Fibroblast of upper back skin (primary cell): ENCODE measurements at places on chromosomes 4 and X.
A peak's percentile ranks its signal among the peaks of the same experiment; 100 is the strongest.

GRCh38 chr4:30245140-30245539 is 475.0 kb upstream of the PCDH7 start:
- no peak for DNase-seq

DNA sequence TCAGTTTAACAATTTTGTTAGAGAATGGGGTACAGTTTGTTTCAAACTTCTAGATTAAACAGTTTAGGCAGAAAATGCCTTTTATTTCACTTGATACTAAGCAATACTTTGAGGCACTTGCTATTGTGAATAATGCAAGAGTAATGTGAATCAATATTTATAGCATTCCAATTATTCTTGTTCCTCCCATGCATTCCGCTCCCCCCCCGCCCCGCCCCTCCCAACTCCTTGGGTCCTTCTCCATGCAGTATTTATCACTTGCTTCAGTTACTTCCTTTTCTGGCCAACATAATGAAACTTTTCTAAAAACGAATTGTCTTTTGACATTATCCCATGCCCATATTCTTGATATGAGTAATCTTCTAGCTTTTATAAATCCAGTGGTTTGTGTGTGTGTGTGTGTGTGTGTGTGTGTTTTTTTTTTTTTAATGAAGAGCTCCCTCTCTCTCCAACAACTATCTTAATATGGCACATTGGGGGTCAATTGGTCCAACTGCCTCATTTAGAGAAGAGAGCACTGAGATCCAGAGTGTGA is 1.6 kb downstream of the BANK1 start:
- peak; percentile 47 for DNase-seq

DNA sequence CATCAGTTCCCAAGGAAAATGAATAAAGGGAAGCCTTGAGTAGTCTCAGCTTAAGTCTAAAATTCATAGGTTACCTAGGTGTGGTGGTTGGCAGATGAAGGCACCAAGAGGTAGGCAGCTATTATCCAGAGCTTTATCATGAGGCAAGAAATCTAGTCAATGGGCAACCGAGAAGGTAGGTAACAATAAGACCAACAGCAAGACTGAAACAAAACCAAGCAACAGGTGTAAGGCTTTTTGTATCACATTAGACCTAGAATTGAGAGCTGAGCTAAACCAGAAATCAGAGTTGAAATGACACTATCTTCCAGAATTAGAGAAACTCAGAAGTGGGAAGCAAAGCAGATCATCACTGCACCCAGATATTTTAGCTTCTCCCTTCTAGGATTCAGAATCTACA is 117.1 kb downstream of the CAMK2D start:
- no peak for DNase-seq

DNA sequence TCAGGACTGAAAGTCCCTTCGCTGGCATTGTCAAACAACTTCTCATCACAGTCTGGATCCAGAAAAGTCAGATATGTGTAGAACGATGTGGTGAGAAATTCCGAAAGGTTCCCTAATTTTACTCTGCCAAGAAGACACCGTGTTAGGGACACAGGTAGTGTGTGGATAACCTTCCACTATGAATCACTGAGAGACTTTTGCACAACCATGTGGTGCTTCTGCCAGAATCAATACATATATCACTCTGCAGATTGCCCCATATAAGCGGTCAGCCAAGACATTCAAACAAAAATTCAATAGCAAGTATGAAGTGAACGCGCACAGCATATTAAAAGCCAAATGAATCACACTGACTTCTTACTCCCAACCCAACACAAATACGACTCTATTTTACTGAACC is 63.8 kb downstream of the PHKA2 start:
- DNase-seq, result no peak

- DNase-seq, result no peak
These were observed 25.8 kb upstream of the RPL39 start for GRCh38 chrX:119817130-119817690.

DNA sequence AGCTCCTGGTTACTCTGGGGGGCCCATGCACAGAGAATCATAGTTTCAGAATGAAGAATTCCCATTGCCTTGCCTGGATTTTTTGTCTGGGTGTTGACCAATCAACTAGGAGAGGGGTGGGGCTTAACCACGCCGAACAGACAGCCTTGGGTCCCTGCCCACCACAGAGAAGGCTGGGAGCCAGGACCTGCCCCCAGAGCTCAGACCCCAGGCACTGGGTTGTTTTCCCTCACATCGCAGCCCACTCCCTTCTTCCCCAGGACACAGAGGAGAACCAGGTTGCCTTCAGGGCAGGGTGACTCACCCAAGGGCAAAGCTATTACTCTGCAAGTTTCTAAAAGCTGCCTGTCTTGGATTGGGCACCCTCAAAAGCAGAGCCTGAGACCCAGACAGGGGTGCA is 23.3 kb upstream of the CRMP1 start:
- no peak for DNase-seq

DNA sequence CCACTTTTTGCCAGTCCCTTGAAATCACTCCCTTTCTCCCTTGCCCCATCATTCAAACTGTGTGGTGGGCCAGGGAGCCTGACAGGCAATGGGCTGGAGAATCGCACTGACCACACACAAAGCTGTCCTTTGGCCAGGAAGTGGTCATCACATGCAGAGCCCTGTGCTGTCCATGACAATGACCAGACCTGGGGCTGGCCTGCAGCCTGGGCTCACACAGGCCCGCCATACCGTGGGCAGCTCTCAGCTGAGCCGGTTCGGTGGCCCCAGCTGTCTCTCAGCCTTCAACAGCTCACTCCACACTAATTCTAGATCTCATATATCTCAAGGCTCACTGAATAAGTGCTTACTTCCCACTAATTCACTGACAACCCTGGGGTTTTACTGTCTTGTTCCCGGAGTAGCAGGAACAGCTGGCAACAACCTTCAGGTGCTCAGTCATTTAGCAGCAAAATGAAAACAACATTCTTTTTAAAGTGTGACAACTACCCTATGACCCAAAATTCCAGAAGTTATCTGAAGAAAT is 48.0 kb downstream of the USP46 start:
- DNase-seq, result no peak

GRCh38 chr4:130031858-130032257 is 935.9 kb downstream of the C4orf33 start:
- no peak for DNase-seq

DNA sequence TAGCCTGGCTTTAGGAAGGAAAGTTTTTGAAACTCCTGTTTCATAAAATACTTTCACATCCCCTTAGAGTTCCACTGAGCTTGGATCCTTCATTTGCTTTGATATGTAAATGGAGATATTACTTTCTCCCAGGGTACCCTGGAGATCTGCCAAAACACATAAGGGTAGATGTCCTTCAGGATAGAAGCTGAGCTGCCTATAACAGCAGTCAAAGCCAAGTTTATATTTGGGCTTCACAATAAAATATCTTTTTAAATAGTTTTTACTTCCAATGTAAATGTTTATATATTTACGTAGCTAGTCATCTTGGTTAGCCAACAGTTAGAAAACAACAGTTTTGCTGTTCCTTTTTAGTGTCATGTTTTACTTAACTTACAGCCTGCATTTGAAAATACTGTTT is 742.3 kb upstream of the POU3F4 start:
- DNase-seq, result no peak

GRCh38 chrX:153933748-153934147 is 1.1 kb downstream of the NAA10 start:
- DNase-seq, result peak; percentile 36
